ENCODE measurements at places on chromosomes 16 and 17.

DNA sequence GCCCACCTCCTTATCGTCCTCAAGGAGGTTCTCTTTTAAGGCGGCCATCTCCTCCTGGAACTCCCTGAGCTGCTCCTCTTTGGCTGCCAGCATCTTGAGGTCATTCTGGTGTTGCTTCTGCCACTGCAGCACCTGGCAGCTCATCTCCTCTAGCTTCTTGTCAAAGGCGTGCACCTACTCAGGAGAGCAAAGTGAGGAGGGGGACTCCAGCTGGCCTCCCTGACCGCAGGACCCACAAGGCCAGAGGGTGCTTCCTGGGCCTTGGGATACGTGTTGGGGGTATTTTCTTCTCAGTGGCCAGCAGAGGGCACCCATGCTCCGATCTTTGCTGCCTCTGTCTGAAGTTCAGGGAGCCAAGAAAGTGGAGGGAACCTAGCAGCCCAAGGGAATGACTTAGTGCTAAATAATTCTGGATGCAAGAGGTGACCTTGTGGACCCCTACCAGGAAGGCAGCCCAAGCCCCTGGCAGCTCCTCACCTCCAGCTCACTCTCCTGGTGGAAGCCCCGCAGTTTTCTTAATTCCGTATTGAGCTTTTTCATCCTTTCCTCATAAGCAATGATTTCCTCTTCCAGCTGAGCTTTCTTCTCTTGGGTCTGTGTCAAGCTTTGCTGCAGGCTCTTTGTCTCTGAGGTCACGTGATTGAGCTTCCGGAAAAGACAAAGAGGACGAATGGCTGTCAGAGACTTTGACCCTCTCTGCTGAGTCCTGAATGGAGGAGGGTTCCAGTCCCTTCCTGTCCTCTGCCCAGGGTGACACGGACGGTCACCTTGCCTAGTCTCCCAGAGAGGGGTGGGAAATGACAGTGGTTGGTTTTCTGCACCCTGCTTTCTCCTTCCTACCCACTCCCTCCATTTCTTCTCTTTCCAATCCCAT lies 31.4 kb downstream of the DHX38 start:
- DNase-seq, result peak; percentile 91

- no peak for DNase-seq
These were observed 36.9 kb upstream of the CRISPLD2 start for GRCh38 chr16:84782846-84783245.

- DNase-seq, result no peak
These were observed 6.5 kb upstream of the CDH5 start for GRCh38 chr16:66359811-66360608.

GRCh38 chr17:3004925-3005324 lies 58.5 kb downstream of the OR1D5 start:
- DNase-seq, result no peak

GRCh38 chr17:45745601-45746494 lies 38.3 kb upstream of the CRHR1 start:
- no peak for DNase-seq

DNA sequence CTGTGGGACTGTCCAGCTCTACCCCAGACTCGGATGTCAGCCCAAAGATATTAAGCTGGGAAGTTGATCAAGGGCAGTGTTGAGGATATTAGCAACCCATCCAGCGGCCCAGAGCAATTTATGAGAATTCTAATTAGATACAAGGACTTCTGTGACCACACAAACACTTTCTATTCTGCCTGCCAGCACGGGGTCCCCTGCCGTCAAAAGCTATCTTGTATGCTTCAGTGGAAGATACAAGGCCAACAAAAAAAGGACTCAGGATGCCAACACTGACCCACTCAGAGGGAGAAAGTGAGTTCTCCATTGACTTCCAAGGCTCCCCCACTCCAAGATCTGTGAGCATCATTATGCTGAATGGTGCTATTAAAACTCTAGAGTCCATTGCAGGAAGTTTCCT lies 390.7 kb downstream of the GRIN2A start:
- DNase-seq, result no peak

- DNase-seq, result no peak
These were observed 23.2 kb upstream of the FAM20A start for GRCh38 chr17:68624381-68624780.

DNA sequence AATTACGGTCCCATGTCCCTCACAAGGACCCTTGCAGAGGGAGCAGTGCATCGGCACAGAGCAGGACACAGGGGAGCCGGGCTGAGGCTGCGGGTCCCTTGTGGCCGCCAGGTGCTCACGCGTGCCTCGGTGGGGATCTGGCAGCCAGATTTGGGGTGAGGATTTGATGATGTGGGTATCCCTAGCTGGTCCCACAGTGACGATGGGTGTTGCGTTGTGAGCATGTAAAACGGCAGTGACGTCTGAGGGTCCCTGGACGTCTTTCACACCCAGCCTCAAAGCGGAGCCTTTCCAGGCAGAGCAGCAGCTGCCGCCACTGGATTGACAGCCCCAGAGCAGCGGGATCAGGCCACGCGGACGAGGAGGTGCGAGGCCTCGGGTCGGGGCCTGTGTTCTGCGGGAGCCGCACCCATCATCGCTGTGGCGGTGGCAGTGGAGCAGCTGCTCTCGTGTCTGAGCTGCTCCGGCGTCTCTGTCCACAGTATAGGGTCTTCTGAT lies 54.6 kb downstream of the WDR45B start:
- no peak for DNase-seq

GRCh38 chr17:82828875-82829487 lies 10.8 kb downstream of the ZNF750 start:
- no peak for DNase-seq

GRCh38 chr17:806781-807522 lies 24.8 kb downstream of the MRM3 start:
- no peak for DNase-seq

DNA sequence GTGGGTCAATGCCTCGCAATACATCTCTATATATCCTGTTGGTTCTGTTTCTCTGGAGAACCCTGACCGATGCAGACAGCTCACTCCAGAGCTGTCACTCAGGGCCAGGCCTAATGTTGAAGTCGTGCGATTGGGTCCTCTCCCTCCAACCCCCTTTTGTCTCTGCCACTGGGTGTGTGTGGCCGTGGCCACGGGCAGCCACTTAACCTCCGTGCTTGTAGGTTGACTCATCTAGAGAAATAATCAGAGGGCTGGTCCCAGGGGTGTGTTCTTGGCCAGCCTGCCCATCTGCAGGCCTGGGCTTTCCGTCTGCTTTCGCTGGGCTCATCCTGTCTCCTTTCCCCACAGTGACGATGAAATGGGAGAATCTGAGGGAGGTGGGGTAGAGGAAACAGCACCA lies 7.4 kb downstream of the ADAD2 start:
- no peak for DNase-seq

DNA sequence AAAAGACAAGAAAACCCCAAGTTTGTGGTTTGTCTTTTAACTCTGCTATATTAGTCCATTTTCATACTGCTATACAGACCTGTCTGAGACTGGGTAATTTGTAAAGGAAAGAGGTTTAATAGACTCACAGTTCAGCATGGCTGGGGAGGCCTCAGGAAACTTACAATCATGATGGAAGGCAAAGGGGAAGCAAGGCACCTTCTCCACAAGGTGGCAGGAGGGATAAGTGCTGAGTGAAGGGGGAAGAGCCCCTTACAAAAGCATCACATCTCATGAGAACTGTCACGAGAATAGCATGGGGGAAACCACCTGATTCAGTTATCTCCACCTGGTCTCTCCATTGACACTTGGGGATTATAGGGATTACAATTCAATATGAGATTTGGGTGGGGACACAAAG lies 13.5 kb upstream of the ADAM11 start:
- DNase-seq, result no peak

DNA sequence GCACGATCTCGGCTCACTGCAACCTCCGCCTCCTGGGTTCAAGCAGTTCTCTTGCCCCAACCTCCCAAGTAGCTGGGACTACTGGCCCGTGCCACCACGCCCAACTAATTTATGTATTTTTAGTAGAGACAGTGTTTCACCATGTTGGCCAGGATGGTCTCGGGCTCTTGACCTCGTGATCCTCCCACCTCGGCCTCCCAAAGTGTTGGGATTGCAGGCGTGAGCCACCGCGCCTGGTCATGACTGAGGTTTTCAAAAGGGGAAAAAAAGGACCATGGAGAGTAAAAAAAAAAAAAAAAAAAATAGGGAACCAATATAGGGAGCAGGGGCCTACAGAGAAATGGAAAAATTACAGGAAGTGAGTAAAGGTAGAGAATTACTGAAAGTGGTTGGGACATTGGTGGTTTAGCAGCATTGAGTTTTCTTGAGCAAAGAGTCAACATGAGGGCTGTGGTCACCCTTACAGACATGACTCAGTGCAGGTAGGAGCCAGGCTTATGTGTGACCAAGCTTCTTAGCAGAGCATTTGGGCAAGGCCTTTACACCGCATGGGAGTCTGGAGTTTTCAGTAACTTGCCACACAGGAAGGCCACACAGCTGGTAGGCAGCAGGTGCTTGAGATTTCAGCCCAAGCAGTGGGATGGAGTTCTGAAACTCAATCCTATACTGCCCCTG lies 447.3 kb downstream of the HS3ST3B1 start:
- peak; percentile 36 for DNase-seq

- DNase-seq, result peak; percentile 38
These were observed 47.1 kb upstream of the AKTIP start for GRCh38 chr16:53549970-53550690.

DNA sequence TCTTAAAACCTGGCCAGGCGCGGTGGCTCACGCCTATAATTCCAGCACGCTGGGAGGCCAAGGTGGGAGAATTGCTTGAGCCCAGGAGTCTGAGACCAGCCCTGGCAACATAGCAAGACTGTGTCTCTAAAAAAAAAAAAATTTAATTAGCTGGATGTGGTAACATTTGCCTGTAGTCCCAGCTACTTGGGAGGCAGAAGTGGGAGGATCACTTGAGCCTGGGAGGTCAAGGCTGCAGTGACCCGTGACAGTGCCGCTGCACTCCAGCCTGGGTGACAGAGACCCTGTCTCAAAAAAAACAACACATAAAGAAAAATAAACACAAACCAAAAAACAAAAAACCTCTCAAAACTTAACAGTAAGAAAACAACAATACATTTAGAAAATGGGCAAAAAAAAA lies 106.3 kb downstream of the SMG6 start:
- no peak for DNase-seq

GRCh38 chr16:30078744-30079143 lies 3.0 kb downstream of the PPP4C start:
- no peak for DNase-seq

DNA sequence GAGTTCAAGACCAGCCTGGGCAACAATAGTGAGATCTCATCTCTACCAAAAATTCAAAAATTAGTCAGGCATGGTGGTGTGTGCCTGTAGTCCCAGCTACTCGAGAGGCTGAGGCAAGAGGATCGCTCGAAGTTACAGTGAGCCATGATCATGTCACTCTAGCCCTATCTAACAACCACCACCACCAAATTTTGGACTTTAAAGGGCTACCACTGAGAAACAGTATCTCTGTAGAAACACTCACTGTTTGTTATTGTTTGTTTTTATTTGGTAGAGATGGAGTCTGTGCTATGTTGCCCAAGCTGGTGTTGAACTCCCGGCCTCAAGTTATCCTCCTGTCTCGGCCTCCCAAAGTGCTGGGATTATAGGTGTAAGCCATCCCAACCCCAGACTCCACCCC lies 1.3 kb upstream of the UBALD2 start:
- DNase-seq, result no peak

DNA sequence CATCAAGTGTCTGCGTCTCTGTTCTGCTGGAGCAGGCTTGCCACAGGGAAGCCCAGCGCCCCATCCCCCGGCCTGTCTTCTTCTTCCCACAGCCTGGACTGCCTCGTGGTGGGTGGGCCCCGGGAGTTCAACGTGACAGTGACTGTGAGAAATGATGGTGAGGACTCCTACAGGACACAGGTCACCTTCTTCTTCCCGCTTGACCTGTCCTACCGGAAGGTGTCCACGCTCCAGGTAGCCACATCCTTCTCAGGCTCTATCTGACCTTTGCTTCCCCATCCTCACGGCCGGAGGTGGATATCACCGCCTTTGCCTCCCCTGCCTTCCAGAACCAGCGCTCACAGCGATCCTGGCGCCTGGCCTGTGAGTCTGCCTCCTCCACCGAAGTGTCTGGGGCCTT lies 29.8 kb upstream of the ITGAX start:
- DNase-seq, result no peak

- DNase-seq, result no peak
These were observed 634.1 kb upstream of the RBFOX1 start for GRCh38 chr16:6698548-6698947.

DNA sequence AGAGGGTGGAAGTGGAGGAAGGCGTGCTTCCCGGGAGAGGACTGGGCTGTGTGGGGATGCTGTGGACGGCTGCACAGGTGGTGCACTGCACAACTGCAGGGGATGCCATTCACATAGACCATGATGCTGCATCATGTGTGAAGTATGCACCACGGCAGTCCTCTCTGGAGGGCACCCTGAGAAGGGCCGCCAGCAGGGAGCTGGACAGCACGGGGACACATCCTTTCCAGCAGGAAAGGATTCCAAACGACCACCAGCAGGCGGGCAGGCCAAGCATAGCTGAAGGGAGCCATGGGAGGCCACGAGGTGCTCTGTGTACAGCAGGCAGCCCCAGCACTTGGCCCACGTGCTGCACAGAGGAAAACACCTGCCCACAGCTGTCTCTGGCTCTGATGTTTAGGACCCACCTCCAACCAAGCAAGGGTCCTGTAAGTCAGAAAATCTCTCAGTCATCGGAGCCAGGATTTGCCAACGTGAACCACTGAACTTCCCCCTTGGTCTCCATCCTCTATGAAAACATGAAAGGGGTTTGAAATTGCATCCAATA lies 10.1 kb downstream of the ACTG1 start:
- no peak for DNase-seq

DNA sequence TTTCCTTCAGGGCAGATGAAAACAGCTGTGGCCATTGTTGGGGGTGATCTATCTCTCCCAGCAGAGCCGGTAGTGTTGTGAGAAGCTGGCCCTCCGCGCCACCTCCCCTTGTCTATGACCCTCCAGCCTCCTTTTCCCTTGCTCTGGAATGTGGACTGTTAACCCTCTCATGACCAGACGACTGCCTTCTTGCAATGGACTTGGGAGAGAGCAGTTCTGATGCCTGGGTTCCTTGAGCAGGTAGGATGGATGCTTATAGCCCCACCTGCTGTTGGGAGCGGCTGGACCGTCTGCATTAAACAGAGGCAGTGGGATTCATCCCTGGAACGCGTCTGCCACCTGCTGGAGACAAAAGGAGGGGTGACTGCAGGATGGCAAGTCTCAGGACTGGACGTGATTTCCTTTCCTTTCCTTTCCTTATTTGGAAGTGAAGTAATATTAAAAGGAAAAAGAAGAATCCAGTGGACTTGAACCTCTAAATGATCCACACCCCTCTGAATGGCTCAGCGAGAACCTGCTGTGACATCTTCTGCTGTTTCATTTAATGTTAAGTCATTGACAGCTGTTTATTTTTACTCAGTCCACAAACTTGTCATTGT lies 1.8 kb upstream of the SOST start:
- DNase-seq, result peak; percentile 92

DNA sequence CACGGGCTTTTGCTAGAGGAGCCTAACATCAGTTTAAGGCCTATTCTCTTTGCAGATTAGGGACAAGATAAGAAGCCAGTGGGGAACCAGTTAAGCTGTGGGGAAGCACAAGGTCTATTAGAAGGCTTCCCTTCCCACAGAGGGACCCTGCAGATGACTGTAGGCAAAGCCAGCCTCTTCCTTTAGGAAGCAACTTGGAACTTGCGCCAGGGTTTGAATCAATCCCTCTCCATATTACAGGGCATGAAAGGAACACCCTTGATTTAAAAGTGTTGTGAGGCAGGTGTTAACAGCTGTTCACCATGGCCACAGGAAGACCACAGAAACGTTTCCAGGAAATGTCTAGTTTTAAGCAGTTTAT lies 77.3 kb downstream of the RPTOR start:
- no peak for DNase-seq

All from suppressor macrophage (primary cell).